ENCODE measurements at places on chromosomes 2 and 18.

- no peak for DNase-seq
Observed at GRCh38 chr2:37576831-37577230, 94.6 kb downstream of the CDC42EP3 start.

- no peak for DNase-seq
Observed at GRCh38 chr2:59232394-59233165, 991.5 kb upstream of the FANCL start.

- no peak for DNase-seq
Observed at GRCh38 chr2:62424899-62425298, 81.1 kb downstream of the TMEM17 start.

GRCh38 chr2:86671337-86671981, 47.8 kb upstream of the RNF103 start:
- no peak for DNase-seq

GRCh38 chr18:27073404-27073830, 111.7 kb downstream of the CHST9 start:
- DNase-seq, result no peak

- DNase-seq, result no peak
Observed at GRCh38 chr2:201707753-201708152, 9.3 kb upstream of the MPP4 start.

DNA sequence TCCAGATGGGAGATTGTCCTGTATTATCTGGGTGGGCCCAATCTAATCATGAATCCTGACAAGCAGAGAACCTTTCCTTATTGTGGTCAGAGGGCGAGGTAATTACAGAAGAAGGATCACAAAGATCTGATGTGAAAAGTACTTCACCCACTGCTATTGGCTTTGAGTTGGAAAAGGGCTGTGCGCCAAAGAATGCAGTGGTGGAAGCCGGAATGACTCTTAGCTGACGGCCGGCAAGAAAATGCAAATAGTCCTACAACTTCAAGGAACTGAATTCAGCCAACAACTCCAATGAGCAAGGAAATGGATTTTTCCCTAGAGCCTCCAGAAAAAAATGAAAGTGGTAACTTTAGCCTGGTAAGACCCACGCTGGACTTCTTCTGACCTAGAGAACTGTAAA, 67.3 kb downstream of the CTNNA2 start:
- DNase-seq, result peak; percentile 46

GRCh38 chr2:112699984-112700667, 20.7 kb upstream of the NT5DC4 start:
- DNase-seq, result no peak

- DNase-seq, result no peak
Observed at GRCh38 chr2:217875138-217875537, 127.7 kb downstream of the TNS1 start.

DNA sequence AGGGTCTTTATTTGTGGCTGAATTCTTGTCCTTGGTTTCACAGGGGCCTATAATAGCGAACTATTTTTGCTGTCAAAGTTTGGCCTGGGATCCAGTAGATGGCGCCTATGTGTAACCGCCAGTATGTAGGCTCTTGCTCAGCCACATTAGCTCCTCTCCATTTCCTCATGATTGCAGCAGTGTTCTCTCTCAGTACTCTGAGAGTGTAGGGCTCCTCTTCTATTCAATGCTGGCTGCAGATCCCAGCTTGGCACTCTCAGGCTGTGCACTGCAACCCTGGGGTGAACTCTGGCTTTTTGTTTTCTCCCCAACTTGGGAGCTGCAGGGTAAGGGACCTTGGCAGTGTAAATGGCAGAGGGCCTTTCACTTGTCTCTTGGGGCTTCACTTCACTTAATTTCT, 344.6 kb upstream of the CHAC2 start:
- DNase-seq, result no peak

- no peak for DNase-seq
Observed at GRCh38 chr2:68044099-68044498, 18.7 kb downstream of the C1D start.

DNA sequence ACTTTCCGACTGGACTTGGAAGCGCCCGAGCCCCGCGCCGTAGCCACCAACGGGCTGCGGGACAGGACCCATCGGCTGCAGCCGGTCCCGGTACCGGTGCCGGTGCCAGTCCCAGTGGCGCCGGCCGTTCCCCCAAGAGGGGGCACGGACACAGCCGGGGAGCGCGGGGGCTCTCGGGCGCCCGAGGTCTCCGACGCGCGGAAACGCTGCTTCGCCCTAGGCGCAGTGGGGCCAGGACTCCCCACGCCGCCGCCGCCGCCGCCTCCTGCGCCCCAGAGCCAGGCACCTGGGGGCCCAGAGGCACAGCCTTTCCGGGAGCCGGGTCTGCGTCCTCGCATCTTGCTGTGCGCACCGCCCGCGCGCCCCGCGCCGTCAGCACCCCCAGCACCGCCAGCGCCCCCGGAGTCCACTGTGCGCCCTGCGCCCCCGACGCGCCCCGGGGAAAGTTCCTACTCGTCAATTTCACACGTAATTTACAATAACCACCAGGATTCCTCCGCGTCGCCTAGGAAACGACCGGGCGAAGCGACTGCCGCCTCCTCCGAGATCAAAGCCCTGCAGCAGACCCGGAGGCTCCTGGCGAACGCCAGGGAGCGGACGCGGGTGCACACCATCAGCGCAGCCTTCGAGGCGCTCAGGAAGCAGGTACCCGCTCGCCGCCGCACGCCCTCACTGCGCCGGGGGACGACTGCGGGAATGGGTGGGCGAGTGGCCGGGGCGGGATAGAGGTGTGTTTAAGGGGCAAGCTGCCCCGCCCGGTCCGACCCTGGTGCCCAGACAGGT, 713 bp downstream of the ATOH8 start:
- peak; percentile 69 for DNase-seq

DNA sequence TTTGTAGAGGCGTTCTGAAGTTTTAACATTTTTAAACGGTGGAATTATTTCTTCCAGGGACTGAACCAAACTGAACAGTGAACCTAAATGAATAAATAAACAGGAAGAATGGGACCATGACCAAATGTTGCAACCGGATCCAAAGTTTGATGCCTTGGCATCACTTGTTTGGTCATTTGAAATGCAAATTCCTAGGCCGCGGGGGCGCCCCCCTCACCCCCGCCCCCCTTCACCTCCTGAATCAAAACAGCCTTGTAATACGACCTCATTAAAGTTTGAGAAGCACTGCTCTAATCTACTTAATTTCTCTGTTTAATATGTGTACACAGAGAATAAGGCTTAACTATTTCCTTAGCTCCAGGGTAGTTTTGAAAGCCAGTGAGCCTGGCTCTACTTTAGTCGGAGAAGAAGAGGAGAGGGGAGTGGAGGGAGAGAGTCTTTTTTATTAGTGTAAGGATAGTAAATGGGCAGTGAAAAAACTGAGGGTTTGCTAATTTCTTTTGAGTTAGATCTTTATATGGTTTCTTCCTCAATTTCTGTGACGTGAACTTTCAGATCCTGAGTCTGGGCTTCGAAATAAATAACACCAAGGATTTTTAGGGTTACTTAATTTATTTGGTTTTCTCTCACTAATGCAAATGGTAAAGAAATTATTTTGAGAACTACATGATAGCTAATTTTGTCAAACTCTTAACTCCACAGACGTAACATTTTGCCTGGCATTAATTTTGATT, 5.7 kb downstream of the C2orf80 start:
- no peak for DNase-seq

GRCh38 chr2:201130524-201131186, 14.7 kb downstream of the CFLAR start:
- DNase-seq, result no peak

GRCh38 chr2:6741229-6741628, 124.5 kb downstream of the CMPK2 start:
- DNase-seq, result no peak

GRCh38 chr2:42314892-42315468, 46.0 kb downstream of the COX7A2L start:
- no peak for DNase-seq

DNA sequence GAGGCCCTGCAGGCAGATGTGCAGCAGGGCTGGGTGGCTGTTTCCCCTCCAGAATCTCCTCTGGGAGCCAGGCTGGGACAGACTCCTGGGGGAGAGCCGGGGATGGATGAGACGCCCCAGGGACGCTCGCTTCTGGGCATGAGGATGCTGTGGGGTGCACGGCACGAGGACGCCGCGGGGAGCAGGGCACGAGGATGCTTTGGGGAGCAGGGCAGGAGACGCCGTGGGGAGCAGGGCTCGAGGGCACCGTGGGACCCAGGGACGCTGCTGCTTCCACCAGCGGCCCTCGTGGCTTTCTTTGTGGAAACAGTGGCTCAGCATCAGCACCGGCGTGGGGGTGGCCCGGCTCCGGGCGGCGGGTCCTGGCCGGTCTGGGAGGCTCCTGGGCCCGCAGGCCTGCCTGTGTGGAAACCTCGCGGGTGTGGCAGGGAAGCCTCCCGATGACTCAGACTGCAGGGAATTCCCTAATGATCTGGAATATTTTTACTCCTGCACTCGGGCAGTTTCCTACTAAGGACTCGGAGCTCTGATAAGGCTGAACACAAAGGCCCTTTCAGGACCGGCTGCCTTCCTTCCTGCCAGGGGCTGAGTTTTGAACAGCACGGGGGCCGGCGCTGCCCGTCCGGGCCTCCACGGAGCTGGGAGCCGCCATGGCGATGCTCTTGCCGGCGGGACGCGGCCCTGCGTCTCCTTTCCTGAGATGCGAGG, 62.6 kb downstream of the NFATC1 start:
- no peak for DNase-seq

GRCh38 chr18:74563999-74564398, 29.7 kb downstream of the CNDP1 start:
- no peak for DNase-seq

DNA sequence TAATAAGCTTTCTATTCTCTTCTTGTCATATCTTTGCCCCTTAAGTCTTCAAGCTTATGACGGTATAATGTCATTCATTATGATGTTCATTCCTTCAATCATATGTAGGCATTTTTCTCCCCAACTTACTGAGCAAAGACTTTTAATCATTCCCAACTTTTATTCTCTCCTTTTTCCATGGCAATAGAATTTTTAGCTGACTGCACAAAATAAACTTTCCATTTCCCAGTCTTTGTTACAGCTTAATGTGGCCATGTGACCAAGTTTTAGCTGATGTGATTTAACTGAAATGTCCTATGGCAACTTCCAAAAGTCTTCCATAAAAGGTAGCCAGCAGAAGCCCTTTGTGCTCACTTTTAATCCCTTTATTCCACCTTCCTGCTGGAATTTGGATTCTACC, 152.5 kb downstream of the ANKRD30B start:
- no peak for DNase-seq

- DNase-seq, result no peak
Observed at GRCh38 chr2:144496092-144496976, 23.6 kb downstream of the ZEB2 start.

DNA sequence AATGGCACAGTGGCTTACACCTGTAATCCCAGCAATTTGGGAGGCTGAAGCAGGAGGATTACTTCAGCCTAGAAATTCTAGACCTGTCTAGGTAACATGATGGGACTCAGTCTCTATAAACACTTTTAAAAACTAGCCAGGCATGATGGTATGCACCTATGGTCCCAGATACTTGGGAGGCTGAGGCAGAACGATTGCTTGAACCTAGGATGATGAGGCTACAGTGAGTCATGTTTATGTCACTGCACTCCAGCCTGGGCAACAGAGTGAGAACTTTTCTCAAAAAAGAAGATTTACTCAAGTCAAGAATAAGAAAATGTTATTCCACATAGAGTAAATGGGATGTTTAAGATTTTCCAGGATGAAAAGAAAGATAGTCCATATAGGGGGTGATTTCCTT, 158.6 kb downstream of the HNMT start:
- DNase-seq, result no peak

GRCh38 chr2:63837036-63837594, 4.6 kb upstream of the UGP2 start:
- no peak for DNase-seq

DNA sequence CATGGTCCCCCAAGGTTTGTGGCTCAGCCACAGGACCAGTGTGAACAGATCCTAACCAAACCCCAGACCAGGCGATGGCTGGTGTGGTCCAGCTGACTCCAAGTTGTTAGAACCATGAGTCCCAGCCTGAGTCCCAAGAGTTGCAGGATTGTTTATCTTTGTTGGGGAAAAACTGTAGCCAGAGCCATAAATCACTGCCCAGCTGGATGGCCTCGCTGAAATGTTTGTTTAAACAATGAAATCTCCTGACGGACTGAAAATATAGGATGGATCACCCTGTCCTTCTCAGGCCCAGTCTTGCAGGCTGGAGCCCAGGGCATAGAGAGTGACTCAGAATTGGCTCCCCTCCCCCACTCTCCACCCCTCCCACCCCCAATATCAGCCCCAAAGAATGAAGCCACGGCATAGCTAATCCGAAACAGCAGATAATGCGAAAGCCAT, 36.4 kb downstream of the PKDCC start:
- DNase-seq, result no peak

- DNase-seq, result no peak
Observed at GRCh38 chr18:61946449-61946848, 53.6 kb upstream of the RNF152 start.

DNA sequence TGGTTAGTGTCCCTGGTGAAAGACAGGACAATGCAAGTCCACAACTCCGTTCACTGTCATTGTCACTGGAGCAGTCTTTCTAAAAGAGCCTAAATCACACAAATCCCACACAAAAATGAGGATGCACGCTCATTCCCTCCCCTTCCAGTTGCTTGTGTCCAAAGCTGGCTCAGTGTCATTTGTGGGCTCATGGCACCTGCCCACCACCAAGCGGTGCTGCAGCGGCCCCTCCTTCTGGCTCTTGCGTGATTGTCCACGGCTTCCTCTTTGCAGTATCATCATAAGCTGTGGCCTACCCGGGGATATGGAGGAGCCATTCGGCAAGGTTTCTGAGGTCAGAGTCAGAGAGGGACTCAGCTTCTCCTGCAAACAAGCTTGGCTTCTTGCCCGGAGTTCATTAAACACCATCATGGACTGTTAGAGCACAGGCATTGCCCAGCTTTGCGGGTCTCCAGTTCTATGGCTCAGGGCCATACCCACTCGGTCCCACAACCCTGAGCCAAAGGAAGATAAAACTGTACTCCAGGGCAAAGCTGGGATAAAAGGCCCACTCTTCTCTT, 179.4 kb upstream of the AGAP1 start:
- DNase-seq, result no peak

GRCh38 chr18:13914756-13915155, 580 bp downstream of the MC2R start:
- no peak for DNase-seq

DNA sequence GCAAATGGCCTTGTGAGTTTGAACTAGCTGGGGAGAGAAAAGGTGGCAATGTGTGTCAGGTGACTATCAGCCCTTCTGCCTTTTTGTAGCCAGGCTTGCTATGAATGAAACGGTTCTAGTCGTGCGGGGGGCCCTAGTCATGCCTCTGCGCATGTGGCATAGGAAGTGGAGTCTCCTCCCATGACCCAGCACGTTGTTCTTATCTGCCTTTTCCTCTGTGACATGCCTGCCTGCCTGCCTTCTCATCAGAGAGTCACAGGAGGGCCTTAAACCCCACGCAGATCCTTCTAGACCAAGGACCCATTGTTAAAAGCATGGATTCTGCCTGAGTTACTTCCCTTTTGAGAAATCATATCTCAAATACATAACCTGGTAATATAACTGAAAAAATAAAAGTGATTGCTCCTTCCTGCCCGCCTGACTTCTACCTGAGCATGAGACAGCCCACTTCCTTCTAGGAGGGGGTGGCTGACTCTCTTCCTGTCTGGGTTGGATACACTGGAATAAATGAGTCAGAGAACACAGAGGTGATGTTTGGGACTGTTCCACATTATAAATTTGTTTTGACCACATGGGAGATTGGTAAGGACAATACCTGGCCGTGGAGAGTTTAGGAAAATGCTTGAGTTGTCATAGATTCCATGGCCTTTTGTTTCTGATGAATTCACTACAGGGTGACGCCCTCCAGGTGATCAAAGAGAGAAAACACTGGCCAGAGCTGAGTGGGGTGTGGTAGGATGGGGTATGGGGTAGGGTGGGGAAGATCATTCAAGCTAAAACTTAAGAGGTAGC, 49.8 kb downstream of the FBLN7 start:
- DNase-seq, result no peak
